ENCODE measurements at places on chromosomes 1 and 21.
A peak's percentile ranks its signal among the peaks of the same experiment; 100 is the strongest.

GRCh38 chr1:229434641-229435051 is 752 bp upstream of the ACTA1 start:
- DNase-seq: no peak
- no peak overlapping the region for H3K4me3 ChIP-seq
- H3K27me3 ChIP-seq: peaks cover 39% of the 10 kb centered on the region
- peaks cover 12% of the 10 kb centered on the region for H3K4me1 ChIP-seq
- H3K27ac ChIP-seq: no peak overlapping the region

- no peak overlapping the region for H3K27ac ChIP-seq
- H3K4me1 ChIP-seq: no peaks in the 10 kb centered on the region
- no peaks in the 10 kb centered on the region for H3K27me3 ChIP-seq
Measured at GRCh38 chr21:45805321-45805720, 161.8 kb downstream of the PCBP3 start.

GRCh38 chr1:230749150-230749549 is 2.0 kb downstream of the CAPN9 start:
- peaks cover 15% of the 10 kb centered on the region for H3K4me1 ChIP-seq
- H3K27me3 ChIP-seq: no peaks in the 10 kb centered on the region
- DNase-seq: no peak
- no peak overlapping the region for H3K27ac ChIP-seq
- H3K36me3 ChIP-seq: no peaks in the 10 kb centered on the region

- no peaks in the 10 kb centered on the region for H3K27me3 ChIP-seq
- H3K4me3 ChIP-seq: no peak overlapping the region
- H3K27ac ChIP-seq: no peak overlapping the region
- no peaks in the 10 kb centered on the region for H3K36me3 ChIP-seq
Measured at GRCh38 chr21:28669971-28670653, 322.6 kb downstream of the LTN1 start.

- peak overlapping the region; percentile 8 for H3K27ac ChIP-seq
- no peaks in the 10 kb centered on the region for H3K27me3 ChIP-seq
- H3K4me1 ChIP-seq: peaks cover 2% of the 10 kb centered on the region
- no peak for DNase-seq
- no peak overlapping the region for H3K4me3 ChIP-seq
Measured at GRCh38 chr1:232901255-232901654, 49.2 kb upstream of the NTPCR start.

- H3K27ac ChIP-seq: no peak overlapping the region
- H3K4me3 ChIP-seq: no peak overlapping the region
- no peaks in the 10 kb centered on the region for H3K4me1 ChIP-seq
- no peaks in the 10 kb centered on the region for H3K27me3 ChIP-seq
- DNase-seq: no peak
- H3K36me3 ChIP-seq: no peaks in the 10 kb centered on the region
Measured at GRCh38 chr1:81449786-81450185, 350.9 kb upstream of the ADGRL2 start.

DNA sequence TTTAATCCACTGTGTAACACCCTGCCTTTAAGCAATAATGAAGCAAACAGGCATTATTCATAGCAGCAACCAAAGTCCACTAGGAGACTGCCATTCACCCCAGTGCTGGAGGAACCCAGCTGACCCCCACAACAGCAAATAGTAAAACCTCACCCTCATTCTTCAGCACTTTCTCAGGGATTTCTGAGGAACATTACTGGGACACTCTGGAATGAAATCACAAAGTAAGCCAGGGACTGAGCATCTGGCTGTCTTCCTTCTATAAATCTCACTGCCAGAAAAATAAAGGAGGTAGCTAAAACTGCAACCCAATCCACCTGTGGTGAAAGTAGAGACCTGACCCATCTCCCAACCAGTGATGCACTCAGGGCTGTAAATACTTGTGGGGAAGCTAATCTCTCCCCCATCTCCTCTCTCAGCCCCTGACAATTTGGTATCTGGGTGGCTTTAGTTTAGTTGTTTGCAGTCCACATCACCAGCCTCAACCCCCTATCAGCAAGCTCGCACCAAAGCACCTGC is 47.1 kb downstream of the COL6A1 start:
- no peak overlapping the region for H3K4me3 ChIP-seq
- no peaks in the 10 kb centered on the region for H3K27me3 ChIP-seq
- H3K36me3 ChIP-seq: no peaks in the 10 kb centered on the region
- DNase-seq: no peak

DNA sequence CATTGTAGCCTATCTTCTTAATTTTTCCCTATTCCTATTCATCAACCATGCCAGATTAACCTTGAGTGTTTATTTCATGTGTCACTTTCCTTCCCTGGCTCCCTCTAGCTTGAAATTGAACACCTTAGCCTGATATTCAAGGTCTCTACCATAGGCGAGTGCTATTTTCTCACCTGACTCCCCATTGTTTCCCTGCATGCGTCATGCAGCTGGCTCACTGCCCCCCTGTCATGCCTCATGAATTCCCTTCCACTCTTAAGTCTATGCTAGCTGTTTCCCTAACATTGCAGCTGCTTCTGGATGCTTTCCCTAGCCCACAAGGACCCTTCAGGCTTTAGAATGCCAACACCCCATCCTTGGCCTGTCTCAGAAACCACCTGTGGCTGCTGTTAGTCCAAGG is 56.7 kb upstream of the CD1D start:
- H3K4me1 ChIP-seq: no peaks in the 10 kb centered on the region
- H3K27ac ChIP-seq: no peak overlapping the region
- no peak overlapping the region for H3K4me3 ChIP-seq
- H3K36me3 ChIP-seq: no peaks in the 10 kb centered on the region
- H3K27me3 ChIP-seq: no peaks in the 10 kb centered on the region

DNA sequence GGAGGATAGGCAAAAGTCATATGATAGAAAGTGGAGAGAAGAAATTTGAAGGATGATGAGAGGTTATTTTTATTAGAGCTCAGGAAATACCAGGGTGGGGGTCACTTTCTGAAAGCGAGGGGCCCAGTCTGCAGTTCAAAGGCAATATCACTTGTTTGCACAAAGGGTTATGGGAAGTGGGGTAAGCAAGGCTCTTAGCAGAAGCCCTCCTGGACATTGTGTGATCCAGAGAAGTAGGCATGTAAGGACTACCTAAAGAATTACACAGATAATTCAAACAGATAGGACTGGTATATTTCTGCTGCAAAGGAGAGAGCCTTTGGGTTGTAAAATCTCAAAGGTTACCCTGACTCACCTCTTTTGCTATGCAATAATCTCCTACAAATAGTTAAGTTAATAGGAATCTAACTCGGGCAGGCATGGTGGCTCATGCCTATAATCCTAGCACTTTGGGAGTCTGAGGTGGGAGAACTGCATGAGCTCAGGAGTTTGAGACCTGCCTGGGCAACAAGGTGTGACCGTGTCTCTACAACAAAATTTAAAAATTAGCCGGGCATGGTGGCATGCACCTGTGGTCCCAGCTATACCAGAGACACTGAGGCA is 25.2 kb upstream of the PRRC2C start:
- no peaks in the 10 kb centered on the region for H3K4me1 ChIP-seq
- no peak for DNase-seq
- no peaks in the 10 kb centered on the region for H3K27me3 ChIP-seq
- no peaks in the 10 kb centered on the region for H3K36me3 ChIP-seq
- no peak overlapping the region for H3K27ac ChIP-seq

DNA sequence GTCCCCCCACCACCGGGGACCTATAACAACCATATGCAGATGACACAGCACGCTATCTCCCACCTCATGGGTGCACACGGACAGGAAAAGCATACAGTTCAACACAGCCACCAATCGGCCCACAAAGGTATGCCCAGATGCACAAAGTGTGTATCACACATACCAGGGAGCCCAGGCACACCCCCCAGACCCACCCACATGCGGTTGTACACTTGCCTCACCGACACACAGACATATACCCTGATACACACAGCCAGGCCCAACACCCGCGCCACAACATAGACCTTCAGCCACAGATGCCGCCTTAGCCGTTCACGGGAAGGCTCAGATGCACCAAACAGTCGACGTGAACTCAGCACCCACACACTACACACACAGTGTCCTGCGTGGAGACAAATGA is 5.5 kb downstream of the CROCC start:
- no peaks in the 10 kb centered on the region for H3K4me1 ChIP-seq
- H3K27ac ChIP-seq: no peak overlapping the region
- DNase-seq: no peak
- no peak overlapping the region for H3K4me3 ChIP-seq

DNA sequence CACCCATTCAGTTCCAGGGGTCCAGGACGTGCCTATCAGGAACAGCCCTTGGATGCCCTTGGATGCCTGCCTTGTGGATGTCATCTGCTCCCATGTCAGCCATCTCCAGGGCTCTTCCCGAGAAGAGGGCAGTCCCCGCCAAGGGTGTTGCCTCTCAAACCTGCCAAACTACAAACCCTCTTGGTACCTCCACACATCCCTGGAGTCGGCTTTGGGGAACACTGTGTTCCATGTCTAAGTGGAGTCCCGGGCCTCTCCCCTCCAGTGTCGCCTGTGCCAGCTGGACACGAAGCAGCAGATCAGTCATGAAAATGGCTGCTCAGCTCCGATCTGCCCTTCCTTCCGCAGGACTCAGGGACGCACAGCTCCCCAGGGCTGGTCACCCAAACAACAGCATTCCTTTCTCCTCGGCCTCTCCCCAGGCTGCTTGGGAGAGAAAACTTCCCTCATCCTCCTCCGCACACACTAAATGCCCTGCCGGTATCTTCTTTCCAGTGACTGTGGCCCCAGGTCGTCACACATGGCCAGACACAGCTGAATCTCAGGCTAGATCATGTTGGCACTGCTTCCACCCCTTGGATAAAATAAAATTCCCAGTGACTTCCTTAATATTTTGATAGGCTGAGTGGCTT is 53.4 kb downstream of the GALNT2 start:
- DNase-seq: no peak
- H3K27me3 ChIP-seq: no peaks in the 10 kb centered on the region
- H3K27ac ChIP-seq: no peak overlapping the region
- no peaks in the 10 kb centered on the region for H3K36me3 ChIP-seq
